ENCODE measurements at places on chromosomes 2 and 18.

GRCh38 chr2:201880993-201881611 is 74.8 kb downstream of the CDK15 start:
- no peak for DNase-seq

DNA sequence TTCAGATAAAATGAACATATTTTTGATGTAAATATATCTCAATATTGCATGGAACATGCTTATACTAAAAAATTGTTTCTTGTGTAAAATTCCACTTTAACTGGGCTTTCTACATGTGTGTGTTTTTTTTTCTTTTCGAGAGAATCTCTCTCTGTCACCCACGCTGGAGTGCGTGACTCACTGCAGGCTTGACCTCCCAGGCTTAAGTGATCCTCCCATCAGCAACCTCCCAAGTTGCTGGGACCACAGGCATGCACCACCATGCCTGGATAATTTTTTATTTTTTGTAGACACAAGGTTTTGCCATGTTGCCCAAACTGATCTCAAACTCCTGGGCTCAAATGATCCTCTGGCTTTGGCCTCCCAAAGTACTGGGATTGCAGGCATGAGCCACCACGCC is 254.6 kb downstream of the LOXHD1 start:
- DNase-seq, result no peak

- no peak for DNase-seq
Observed at GRCh38 chr2:10536569-10537133, 88.5 kb upstream of the ODC1 start.

GRCh38 chr18:76498064-76498463 is 3.0 kb upstream of the ZNF516 start:
- no peak for DNase-seq

DNA sequence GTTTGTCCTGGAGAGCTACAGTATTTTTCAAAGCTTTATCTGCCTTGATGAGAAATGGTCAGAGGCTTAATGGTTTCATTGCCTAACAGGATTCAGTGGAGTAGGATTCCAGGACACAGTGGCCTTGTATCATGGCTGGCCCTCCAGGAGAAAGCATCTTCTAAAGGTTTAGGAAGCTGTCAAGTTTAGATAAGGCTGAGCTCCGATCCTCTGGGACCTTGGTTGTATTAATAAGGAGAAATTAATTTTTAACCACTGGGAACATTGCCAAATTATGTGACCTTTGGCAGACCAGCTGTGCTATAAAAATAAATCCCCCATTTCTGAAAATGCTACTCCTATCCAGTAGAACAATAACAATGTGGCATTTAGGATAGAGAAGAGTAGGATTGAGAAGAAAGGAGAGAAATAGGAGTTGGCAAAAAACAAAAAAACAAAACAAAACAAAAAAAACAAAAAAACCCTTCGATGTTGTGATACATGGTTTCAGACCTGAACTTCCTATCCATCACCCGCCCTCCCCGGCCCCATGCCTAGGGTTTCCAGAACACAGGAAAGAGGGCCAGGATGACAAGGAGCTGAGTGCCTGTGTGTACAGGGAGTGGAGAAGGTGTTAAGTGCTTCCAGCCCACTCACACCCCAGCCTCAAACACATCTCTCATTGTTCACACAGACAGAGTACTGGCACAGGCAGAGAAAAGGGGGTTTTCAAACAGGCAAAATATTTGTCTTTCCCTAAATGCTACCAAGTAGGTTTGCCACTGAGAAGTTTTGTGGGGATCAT is 6.3 kb downstream of the NRP2 start:
- DNase-seq, result no peak

DNA sequence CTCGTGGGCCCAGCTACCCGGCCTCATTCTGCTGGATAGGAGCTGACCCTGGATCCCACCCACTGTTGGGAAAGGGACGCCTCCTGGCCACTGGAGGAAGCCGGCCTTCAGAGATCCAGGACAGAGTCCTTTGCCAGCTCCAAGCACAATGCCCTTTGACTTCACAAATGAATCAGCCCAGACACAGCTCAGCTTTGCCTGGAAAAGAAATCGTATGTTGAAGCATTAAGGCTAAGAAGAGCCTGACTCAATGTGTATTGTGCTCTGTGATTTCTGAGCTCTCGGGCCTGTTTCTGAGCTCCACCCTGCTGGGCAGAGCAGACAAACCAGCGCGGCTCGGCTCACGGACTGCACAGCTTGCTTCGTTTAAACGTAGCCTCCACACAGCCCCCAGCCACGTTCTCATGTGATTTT is 162.9 kb upstream of the APCDD1 start:
- no peak for DNase-seq

Measured in activated CD4-positive, alpha-beta T cell treated with anti-CD3 and anti-CD28 coated beads for 24 hours (primary cell).